Stimulated activated CD8-positive, alpha-beta memory T cell treated with anti-CD3 and anti-CD28 coated beads, Interleukin-15, amount 100 ng/mL, for 1 hour (primary cell): ENCODE measurements at places on chromosomes 6 and 20.

- DNase-seq = no peak
These were observed 17.4 kb downstream of the HSPA12B start for GRCh38 chr20:3749689-3750531.

DNA sequence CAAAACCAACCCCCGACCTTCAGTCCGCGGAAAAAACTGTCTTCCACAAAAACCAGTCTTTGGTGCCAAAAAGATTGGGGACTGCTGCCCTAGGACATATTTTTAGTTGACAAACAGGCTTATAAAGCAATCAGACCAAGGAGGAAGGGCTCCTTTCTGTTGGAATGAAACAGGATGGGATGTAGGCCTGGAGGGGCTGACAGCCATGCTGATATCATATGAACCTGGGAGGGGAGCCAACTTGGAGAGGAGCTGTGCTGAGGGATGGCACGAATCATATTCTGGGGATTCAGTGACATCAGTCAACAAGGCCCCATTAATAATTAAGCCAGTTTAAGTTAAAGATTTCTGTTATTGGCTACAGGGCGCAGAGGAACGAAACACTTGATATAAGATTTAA, 225.4 kb upstream of the TSHZ2 start:
- DNase-seq = no peak

GRCh38 chr20:18164356-18164755, 26.7 kb downstream of the KAT14 start:
- DNase-seq = no peak

- no peak for DNase-seq
These were observed 20.8 kb downstream of the PLCG1 start for GRCh38 chr20:41158082-41158625.
